ENCODE measurements at places on chromosomes 1 and 21.

DNA sequence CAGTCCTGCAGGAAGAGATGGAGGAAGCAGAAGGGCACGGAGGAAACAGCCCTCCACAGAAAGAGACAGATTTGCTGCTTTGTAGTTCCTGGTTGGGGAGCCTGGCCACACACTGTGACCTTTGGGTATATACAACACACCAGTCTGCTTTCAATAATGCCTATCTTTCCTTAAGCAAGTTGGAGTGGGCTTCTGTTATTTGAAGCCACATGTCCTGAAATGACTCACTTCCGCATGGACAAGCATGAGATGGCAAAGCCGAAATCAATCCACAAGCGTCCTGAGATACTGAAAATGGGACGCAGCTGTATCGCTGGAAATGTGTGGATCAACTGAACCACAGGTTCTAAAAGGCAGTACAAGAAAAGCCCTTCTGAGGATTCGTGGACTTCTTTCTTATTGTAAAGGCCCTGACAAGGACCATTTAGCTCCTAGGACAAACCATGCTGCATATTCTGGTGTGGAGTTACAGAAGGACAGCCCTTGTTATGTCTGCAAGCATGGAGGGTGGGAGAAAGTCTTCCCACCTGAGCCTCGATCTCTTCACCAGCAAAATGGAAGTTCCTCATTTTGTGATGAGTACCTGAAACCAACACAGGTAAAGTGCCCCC lies 22.7 kb upstream of the FHAD1 start:
- no peak for DNase-seq

- no peak for DNase-seq
These were observed 12.7 kb downstream of the FASLG start for GRCh38 chr1:172671591-172671990.

- no peak for DNase-seq
These were observed 94.9 kb downstream of the NAV1 start for GRCh38 chr1:201633811-201634210.

DNA sequence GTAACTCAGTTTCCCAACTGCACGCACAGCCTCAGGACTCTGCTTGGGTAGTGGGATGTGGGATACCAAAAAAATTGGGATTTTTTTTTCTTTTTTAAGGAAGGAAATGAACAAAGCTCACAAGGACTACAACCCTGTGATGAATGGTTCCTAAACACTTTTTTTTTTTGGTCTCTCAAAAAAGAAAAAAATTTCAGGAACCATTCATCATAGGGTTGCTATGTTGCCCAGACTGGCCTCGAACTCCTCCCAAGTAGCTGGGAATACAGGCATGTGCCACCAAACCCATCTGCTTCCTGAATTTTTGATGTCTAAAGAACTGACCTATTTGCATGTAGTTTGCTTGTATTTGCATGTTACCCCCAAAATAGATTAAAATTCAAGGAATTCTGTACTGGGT lies 6.8 kb downstream of the MINDY1 start:
- DNase-seq = no peak

- no peak for DNase-seq
These were observed 42.4 kb downstream of the MEF2D start for GRCh38 chr1:156458181-156458503.

GRCh38 chr1:240691909-240692705 lies 80.2 kb upstream of the GREM2 start:
- DNase-seq = peak; percentile 69

DNA sequence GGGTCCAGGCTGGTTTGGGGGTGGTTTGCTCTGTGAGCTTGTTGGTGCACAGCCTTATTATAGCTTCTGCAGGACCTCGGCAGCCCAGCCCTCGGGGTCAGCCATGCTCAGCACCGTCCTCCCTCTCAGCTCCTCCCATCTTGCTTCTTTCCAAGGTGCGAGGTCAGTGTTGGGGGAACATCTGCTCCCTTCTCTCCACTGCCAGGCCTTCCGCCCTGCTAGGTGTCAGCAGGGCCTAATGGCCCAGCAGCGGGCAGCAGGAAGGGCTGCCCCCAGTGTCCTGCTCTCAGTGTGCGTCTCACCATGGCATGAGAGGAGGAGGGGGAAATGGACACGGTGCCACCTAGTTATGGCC lies 36.5 kb upstream of the LRRC3 start:
- no peak for DNase-seq

- no peak for DNase-seq
These were observed 97.8 kb upstream of the C8B start for GRCh38 chr1:57063406-57064125.

DNA sequence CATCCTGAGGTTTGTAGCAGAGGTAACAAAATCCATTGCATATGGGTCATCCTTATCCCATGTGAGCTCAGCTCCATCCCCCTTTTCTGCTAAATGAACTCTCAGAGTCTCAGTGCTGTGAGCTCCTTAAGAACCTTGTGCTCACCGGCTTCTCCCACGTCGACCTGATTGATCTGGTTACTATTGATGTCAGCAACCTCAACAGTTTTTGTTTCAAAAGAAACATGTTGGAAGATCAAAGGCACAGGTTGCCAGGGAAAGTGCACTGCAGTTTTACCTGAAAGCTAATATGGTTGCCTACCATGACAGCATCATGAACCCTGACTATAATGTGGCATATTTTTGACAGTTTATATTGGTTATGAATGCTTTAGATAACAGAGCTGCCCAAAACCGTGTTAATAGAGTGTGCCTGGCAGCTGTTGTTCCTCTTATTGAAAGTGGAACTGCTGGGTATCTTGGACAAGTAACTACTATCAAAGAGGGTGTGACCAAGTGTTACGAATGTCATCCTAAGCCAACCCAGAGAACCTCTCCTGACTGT lies 131.4 kb downstream of the HS2ST1 start:
- DNase-seq = no peak

GRCh38 chr1:239389703-239390102 lies 3.3 kb downstream of the CHRM3 start:
- DNase-seq = peak; percentile 17

- no peak for DNase-seq
These were observed 14.5 kb downstream of the ICMT start for GRCh38 chr1:6221210-6221784.

- DNase-seq = no peak
These were observed 170.2 kb downstream of the DYRK1A start for GRCh38 chr21:37536616-37537278.

GRCh38 chr1:55750628-55750995 lies 535.4 kb upstream of the USP24 start:
- DNase-seq = no peak

- DNase-seq = peak; percentile 39
These were observed 25.7 kb downstream of the C21orf91 start for GRCh38 chr21:17793246-17794123.

DNA sequence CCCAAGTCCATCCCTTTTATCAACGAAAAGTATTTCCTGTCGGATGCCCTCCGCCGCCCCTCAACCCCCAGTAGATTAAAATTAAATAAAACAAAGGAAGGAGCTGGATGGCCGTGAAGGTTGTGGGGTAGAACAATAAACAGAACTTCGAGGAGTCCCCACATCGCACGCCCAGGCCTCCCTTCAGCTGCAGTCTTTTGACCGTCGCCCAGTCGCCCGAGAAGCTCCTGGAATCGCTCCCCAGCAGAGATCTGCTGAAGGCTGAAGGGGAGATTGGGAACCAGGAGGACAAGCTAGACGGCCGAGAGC lies 905 bp downstream of the BARHL2 start:
- DNase-seq = no peak

GRCh38 chr1:77412069-77412819 lies 130.4 kb downstream of the AK5 start:
- DNase-seq = no peak

DNA sequence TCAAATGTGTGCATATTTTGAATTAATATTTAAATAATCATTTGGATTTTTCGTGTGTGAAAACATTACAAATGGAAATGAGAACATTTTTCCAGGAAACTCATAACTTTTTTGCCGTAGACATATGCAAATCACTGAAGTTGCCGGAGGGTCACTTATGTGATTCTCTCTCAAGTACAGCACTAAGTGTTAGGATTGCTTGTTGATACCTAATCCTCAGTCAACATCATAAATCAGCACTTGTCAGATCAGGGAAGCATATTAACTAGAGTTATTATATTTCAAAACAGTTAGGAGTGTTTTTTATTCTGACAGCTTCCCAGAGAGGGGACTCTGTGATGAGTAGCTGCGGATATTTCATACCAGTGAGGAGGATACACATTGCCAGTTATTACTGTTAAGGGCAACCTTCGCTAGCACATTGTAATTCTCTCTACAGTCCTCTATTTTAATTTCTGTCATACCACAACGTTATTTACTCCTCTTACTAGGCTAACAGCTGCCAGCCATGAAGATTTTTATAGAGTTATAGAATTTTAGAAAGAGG lies 41.5 kb downstream of the NCAM2 start:
- no peak for DNase-seq

- DNase-seq = no peak
These were observed 997 bp downstream of the RSPH1 start for GRCh38 chr21:42495027-42495426.

DNA sequence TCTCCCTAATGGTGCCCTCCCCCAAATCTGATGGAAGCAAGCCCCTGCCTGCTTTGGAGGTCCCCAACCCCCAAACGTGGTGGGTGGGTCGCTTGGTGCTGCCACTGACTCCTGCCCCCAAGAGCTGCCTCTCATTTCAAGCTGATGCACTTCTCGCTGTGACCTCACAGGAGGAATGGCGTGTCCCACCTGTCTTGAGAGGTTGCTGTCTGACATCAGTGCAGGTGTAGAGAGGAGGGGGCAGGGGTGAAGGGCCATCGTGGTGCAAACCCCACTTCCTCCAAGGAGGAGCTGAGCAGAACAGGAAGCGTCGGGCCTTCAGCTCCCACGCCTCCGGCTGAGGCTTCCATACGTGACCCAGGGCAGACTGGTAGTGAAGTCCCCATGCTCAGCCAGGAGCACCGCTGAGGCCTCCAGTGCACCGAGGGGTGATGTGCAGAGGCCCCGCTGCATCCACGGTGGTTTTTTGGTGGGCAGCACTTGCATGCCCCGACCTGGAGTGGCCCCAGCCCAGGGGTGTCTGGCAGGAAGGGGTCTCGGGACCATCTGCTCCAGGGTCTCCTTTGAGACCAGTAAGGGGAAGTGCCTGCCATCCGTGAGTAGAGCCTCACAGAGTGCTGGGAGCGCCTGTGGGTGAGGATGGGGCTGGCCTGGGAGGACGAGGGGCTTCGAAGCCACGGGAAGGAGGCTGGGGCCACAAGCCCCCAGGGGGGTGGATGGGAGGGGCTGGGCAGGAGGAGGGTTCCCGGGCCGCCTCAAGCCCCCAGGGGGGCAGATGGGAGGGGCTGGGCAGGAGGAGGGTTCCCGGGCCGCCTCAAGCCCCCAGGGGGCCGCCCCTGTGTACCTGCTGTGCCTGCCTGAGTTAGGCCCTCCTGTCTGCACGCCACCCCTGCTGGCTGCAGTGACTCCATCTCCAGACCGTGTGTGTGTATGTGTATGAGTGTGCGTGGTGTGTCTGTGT lies 39.8 kb downstream of the WDR4 start:
- peak; percentile 24 for DNase-seq

DNA sequence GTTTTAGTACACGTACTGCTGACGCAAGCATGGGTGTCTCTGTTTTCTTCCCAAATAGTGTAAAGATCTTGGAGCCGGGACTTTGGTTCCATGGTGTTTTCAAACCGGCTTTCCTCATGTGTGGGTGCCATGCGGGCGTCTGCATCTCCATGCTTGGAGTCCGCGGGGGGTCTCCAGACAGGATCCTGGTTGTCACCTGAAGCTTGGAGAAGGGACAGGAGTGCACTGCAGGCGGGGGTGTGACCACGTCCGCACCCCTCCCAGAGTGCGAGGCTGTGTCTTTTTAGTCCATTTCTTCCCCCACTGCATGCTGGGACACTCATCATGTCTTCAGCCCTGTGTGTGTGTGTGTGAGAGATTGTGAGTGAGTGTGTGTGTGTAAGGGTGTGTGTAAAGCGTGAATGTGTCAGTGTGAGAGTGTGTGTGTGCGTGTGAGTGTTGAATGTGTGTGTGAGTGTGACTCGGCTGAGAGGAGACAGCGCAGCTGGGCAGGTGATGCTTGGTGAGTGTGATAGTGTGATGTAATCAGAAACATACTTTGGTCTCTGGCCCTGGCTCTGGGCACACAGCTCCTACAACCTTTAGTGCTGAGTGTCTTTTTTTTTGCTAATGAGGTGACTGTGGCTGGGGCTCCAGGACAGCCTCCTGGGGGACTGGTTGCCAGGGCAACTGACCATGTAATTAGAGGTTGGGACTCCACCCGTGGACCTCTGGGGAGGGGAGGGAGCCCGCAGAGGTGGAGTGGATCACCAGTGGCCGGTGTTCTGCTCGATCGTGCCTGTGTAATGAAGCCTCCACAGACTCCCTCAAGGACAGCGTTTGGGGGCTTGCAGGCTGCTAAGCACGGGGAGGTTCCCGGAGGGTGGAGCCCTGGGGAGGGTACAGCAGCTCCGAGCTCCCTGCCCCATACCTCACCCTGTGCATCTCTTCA lies 55.1 kb downstream of the AGPAT3 start:
- no peak for DNase-seq

DNA sequence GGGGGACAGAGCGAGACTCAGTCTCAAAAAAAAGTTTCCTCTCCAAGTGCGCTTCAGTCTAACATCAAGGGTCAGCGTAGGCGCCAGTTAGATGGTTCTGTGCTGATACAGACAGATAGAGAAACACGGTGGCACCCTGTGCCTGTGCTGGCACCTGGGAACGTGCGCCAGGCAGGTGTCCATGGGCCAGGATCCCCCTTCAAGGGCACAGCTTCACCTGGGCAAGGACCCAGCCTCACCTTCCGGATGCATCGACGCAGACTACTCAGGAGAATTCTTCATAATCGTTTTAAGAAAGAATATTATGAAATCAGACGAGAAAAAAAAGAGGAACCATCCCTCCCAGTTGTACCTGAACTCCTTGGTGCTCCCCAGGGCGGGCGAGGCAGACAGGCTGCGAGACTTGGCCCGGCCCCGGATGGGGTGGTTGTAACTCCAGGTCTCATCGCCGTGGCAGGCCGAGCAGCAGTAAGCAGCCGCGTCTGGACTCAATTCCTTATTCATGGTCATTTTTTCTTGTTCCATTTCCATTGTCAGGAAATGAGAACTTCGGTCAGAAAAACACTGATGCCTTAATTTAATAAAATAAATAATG lies 13.3 kb downstream of the NADK start:
- DNase-seq = no peak

DNA sequence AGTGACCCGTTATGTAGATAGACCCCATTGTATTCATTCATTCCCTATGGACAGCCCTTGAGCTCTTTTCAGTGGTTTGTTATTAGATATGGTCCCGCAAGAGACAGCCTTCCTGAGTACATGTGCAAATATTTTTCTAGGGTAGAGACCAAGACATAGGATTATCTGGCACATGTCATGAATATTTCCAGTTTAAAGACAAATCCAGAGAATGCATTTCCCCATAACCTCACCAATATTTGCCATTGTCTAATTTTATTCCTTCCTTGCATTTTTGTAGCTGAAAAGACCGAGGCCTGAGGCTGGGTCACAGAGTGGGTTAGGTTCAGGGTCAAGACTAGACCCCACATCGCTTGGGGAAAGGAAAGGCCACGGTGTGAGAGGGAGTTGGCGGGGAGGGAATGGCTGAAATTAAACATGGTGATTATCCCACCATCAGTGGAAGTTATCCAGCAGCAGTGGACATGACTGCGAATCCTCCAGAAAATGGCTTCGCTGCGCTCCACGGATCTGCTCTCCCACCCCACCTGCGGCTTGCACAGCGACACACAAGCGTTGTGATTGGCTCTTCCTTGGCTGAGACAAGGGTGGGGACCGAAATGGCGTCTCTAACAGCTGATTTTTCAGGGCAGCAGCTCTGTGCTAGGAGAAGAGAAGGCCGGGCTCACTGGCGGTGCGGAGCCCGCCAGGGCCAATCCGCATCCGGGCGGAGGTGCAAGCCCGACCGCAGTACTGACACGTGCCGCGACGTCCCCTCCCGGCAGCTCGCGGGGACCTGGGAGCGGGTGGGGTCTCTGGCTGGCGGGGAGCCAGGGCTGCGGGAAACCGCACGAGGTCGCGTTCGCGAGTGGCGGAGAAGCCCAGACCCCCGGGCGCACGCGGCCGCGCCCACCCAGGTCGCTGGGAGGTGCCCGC lies 16.1 kb upstream of the STMN1 start:
- DNase-seq = no peak

Data from SK-N-SH (cell line).